Occipital lobe (tissue), 3 donors: ENCODE measurements at places on chromosomes 5 and 9.
A peak's percentile ranks its signal among the peaks of the same experiment; 100 is the strongest.

GRCh38 chr9:96587338-96588315, 32.0 kb downstream of the CDC14B start:
- DNase-seq = no peak

DNA sequence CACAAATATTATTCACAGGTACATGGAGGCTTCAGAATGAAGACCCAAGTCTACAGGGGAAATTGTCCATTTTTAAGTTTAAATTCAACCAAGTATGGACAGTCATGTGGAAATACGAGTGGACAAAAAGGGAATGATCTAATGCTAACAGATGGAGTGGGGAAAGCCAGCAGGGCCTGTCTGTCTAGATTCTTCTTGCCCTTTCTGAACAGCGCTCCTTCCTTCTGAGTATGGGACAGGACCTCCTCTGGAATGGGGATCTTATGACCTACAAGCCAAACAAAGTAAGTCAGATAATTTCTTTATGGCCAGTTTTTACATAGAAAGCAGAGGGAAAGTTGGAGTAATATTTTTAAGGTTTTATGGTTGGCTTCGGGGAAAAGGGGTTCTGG, 119.8 kb upstream of the NEK6 start:
- DNase-seq = no peak

GRCh38 chr9:18728642-18729041, 254.7 kb downstream of the ADAMTSL1 start:
- no peak for DNase-seq

DNA sequence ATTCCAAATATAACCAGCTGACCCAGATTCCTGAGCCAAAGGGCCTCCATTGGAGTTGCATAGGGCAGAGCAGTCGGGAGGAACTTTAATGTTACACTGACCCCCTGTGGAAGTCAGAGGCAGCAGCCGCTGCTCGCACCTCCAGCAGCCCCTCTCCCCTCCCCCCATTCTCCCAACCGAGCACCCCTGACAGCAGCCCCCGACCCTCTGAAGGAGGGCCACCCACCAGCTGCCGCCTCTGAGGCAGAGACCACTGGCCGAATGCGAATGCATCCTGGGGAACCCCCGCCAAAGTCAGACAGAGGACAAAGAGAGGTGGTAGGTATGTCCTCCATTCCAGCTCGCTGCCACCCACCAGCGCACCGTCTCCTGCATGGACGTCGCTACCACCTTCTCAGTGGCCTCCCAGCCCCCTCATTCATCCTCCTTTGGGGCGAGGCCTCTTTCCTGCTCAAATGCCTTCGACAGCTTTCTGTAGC, 231.0 kb downstream of the CDK5RAP2 start:
- DNase-seq = peak; percentile 10

GRCh38 chr9:2494562-2494961, 127.0 kb upstream of the VLDLR start:
- DNase-seq = no peak

DNA sequence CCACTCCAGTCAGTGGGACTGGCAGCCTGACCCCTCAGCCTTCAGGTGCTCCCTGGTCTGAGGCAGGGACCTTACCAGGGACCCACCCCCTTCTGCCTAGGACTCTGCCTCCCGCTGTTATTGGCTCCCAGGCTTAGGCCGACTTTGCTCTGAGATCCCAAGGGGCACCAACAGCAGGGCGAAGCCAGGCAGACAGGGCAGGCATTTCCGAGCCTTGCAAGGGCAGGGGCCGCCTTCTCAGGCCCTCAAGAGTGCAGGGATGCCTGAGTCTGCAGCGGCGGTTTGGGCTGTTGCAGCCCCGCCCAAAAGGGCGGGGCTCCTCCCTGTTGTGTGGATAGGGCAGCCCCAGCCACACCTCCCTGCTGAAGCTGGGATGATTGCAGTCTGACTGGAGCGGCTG, 644.6 kb downstream of the PRR16 start:
- no peak for DNase-seq

GRCh38 chr5:2293906-2294305, 411.2 kb upstream of the IRX4 start:
- DNase-seq = no peak

GRCh38 chr5:137665678-137666460, 70.0 kb downstream of the KLHL3 start:
- DNase-seq = no peak

- no peak for DNase-seq
Observed at GRCh38 chr9:91127653-91128052, 234.1 kb downstream of the AUH start.

DNA sequence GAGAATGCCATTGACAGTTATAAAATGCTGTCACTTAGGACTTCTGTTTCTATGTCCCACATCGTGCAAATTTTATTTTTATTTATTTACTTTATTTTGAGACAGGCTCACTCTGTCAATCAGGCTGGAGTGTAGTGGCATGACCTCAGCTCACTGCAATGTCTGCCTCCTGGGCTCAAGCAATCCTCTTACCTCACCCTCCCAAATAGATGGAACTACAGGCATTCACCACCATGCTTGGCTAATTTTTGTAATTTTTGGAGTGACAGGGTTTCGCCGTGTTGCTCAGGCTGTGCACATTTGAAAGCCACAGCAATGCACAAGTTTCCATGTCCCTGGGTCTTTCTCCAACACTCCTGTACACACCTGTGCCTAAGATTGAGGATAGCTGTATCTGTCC, 51.8 kb downstream of the ADAMTS16 start:
- no peak for DNase-seq

- no peak for DNase-seq
Observed at GRCh38 chr5:74499256-74500050, 141.1 kb downstream of the ENC1 start.

GRCh38 chr9:5566054-5566618, 55.8 kb downstream of the PDCD1LG2 start:
- DNase-seq = no peak

- DNase-seq = no peak
Observed at GRCh38 chr9:105957830-105958229, 263.5 kb downstream of the TMEM38B start.

GRCh38 chr9:82024908-82025307, 36.3 kb downstream of the SPATA31D1 start:
- no peak for DNase-seq

GRCh38 chr9:125649315-125649714, 57.7 kb downstream of the MAPKAP1 start:
- no peak for DNase-seq

DNA sequence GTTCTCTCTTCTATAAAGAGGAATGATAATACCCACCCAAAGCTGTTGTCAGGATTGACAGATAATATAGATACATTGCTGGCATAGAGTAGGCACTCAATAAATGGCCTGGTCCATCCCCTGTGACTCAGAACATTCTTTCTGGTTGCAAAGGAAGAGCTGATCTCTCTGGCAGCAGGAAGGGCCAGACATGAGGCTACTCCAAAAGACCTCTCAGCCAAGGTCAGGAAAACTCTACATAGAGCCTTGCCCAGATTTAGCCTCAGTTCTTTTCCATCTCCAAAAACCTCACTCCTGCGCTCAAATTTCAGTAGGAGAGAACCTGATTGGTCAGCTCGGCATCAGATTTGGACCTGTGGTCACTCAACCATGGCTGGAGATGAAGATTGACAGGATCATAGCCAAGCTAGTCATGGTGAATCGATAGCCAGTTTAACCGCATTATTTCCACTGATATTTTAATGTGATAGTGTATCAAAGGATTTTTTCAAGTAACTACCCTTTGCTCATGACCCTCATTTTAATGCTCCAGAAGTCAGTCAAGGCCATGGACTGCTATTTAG, 319.6 kb downstream of the DRD1 start:
- DNase-seq = no peak

- DNase-seq = no peak
Observed at GRCh38 chr5:53006911-53007890, 18.0 kb downstream of the ITGA2 start.

- no peak for DNase-seq
Observed at GRCh38 chr5:77337686-77338085, 127.2 kb downstream of the PDE8B start.

GRCh38 chr9:22103685-22104575, 94.8 kb upstream of the CDKN2B start:
- no peak for DNase-seq

GRCh38 chr9:34125681-34126206, 754 bp downstream of the DCAF12 start:
- no peak for DNase-seq

- DNase-seq = no peak
Observed at GRCh38 chr9:120579139-120580050, 572 bp downstream of the CDK5RAP2 start.

DNA sequence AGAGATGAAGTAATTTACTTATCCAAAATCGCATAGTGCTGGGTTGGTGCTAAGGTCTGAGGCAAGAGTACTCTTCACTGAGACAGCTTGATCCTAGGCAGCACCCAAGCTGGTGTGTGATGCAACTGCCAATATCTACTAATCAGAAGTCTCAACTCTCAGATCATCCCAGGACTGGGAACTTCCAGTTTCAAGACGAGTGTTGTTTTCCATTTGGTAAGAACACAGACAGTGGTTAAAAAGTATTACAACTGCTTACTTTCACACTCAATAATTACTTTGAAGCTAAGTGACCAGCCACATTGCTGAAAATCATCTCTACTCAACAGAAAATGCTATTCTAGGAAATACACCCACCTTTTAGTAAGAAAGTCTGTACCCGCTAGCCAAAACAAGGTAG, 45.3 kb downstream of the FBXW11 start:
- no peak for DNase-seq

GRCh38 chr5:146073239-146073900, 32.0 kb downstream of the PLAC8L1 start:
- no peak for DNase-seq

GRCh38 chr5:169100735-169101075, 200.2 kb downstream of the SLIT3 start:
- DNase-seq = no peak

- DNase-seq = no peak
Observed at GRCh38 chr5:107764976-107765804, 94.5 kb upstream of the EFNA5 start.

GRCh38 chr9:27565696-27566095, 7.6 kb downstream of the C9orf72 start:
- no peak for DNase-seq

GRCh38 chr5:93929131-93929530, 187.7 kb upstream of the POU5F2 start:
- no peak for DNase-seq

- no peak for DNase-seq
Observed at GRCh38 chr5:160047423-160047822, 38.5 kb downstream of the TTC1 start.

DNA sequence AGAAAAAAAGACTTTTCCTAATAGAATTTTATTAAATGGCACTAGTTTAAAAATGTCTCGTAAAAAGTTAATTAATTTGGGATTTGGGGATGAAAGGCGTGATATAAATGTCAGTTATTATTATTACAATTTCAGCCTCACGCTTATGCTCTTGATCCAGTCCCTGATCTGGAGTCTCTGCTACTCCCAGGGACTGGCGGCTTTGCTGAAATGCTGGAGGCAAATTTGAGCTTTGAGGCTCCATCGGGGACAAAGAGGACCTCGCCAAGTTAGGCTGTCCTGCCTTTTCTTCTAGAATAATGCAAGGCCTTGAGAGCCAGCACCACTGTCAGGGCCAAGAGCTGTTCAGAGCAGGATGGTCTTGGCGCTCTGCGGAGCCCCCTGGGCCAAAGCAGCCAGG, 69.7 kb downstream of the ZNF618 start:
- no peak for DNase-seq

GRCh38 chr5:4442221-4442620, 697.9 kb upstream of the ADAMTS16 start:
- no peak for DNase-seq

- DNase-seq = no peak
Observed at GRCh38 chr9:118367383-118367782, 663.2 kb downstream of the TLR4 start.

- no peak for DNase-seq
Observed at GRCh38 chr5:80516826-80517225, 28.9 kb downstream of the FAM151B start.

- no peak for DNase-seq
Observed at GRCh38 chr9:35488021-35488420, 1.9 kb upstream of the RUSC2 start.

DNA sequence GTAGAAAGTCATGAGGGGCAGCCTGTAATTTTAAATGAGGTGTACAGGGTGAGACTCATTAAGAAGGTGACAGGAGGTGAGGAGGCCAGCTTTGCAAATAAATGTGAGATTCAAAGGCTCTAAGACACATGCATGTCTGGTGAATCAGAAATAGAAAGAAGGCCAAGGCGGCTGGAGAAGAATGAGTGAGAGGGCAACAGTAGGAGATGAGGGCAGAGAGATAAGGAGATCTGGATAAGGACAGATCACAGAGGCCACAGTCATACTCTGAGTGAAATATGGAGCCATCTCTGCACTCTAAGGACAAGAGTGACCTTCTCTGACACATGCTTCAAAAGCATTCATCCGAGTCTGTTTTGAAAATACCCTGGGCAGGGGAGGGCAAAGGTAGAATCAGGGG, 90.7 kb downstream of the RAD23B start:
- no peak for DNase-seq

DNA sequence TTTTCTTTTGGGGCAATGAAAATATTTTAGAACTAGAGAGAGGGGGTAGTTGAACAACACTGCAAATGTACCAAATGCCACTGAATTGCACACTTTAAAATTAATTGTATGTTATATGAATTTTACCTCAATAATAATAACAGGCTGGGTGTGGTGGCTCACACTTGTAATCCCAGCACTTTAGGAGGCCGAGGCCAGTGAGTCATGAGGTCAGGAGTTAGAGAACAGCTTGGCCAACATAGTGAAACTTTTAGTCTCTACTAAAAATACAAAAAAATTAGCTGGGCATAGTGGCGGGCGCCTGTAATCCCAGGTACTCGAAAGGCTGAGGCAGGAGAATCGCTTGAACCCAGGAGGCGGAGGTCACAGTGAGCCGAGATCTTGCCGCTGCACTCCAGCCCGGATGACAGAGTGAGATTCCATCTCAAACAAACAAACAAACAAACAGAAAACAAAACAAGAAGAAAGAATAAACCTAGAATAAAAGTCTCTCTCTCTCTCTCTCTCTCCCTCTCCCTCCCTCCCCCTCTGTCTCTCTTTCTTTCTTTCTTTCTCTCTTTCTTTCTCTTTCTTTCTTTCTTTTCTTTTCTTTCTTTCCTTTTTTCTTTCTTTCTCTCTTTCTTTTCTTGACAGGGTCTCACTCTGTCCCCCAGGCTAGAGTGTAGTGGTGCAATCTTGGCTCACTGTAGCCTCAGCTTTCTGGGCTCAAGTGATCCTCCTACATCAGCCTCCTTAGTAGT, 91.1 kb downstream of the BASP1 start:
- DNase-seq = no peak

DNA sequence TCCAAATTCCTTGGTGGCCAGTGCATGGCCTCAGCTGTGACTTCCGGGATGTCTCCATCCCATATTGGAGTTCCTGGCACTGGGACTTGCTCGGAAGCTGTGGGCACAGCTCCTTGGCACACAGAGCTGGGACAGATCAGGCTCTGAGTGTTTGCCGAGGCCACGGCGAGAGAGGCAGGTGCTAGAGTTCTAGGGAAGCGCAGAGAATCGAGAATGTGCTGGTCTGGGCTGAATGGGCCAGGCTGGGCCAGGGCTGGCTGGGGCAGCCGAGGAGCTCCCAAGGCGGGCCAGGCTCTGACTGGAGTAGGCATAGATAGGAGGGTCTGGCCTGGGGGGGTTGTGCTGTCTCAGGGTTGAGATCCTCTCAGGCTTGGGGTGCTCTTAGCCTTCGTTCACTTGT, 45.4 kb downstream of the HMCN2 start:
- DNase-seq = no peak
